Osteoblast (primary cell): ENCODE measurements at places on chromosomes 5 and 9.

GRCh38 chr9:79946712-79947111, 374.9 kb downstream of the TLE4 start:
- no peak for DNase-seq

DNA sequence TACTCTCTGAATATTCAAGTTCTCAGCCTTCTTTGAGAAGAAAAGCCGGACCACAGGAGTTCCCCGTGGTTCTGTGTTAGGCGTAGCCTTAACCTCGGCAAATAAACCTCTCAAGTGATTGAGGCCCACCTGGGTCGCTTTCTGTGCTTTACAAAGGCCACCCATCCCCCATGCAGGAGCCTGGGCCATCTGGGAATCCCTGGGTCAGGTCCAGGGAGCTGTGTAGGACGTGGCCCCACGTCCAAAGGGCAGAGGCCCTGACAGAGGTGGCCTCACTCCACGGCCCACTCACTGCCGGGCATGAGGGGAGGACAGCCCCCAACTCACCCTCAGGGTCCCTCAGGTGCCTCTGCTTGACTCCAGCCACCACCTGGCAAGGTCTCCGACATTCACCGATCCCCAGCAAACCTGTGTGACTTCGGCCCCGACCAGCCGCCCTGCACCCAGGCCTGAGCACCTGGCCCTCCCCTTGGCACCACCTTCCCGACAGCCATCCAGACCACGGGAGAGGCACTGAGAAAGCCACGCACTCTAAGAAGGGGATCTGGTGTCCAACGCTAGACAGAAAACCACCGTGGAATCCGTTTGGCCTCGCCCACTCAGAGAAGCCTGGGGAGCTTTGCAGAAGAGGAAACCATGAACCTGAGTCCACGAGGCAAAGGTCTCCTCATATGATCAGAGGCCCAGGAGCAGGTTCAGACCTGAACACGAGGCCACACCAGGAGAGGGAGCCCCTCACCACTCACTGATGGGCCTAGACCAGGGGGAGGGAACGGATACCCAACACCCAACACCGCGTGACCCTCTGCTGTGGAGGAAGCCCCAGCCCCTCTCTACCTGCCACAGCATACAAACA, 4.5 kb downstream of the SLC12A7 start:
- DNase-seq = no peak

DNA sequence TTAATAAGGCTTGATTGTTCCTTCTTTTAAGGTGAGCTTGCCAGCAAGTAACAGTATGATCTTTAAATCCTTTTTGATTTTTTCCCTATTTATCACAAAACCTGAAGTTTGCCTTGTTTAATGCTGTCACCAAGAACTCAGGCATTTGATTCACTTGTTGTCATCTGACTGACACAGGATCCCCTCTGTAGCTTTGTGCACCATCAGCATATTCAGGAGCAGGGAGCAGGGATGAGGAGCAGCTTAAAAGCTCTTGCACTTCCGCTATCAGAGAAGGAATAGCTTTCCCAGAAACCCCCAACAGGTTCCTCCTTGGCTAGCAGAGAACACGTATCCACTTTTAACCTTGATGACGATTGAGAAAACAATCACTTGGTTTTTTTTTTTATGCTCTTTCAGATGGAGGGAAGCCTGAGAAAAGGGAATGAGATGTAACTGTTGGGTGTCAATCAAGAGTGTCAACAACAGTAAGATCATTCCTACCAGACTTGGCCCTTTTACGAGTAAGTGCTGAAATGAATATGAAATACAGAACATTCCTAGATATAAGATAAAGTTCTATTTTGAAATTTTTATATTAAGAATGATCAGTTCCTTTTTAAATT, 433.1 kb upstream of the CDH18 start:
- DNase-seq = no peak

GRCh38 chr9:93589688-93590087, 13.3 kb downstream of the PHF2 start:
- DNase-seq = peak; percentile 90

GRCh38 chr5:109688630-109688969, 1.1 kb upstream of the MAN2A1 start:
- DNase-seq = no peak

- DNase-seq = no peak
Measured at GRCh38 chr5:172303572-172304335, 20.2 kb upstream of the UBTD2 start.

DNA sequence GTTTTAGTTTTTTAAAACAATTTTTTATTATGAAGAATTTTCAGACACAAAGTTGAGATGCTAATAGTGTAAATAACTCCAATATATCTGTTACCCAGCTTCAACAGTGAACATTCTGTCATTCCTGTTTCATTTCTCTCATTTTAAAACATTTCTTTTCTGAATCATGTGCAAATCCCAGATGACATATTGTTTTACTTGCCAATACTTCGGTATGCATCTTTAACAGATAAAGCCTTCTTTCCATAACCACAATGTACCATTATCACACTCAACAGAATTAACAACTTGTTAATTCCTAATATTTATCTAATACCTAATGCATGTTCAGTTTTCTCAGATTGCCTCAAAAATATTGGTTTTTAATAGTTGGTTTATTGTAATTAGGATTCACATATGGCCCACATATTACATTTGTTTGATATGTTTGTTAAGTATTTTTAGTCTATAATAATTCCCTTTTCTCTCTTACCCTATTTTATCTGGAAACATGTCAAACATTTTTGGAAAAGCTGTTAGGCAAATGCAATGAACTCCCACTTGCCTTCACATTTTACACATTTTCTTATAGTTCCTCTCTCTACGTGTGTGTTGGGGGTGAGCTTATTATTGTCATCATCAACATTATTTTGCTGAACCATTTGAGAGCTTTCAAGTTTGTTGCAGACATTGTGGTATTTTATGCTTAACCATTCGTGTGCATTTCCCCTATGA, 58.7 kb upstream of the ANKRD55 start:
- peak; percentile 83 for DNase-seq

- no peak for DNase-seq
Measured at GRCh38 chr5:87010736-87011135, 256.9 kb upstream of the RASA1 start.

- DNase-seq = no peak
Measured at GRCh38 chr5:51188001-51188591, 195.2 kb upstream of the ISL1 start.

GRCh38 chr9:34566322-34566721, 23.2 kb downstream of the CNTFR start:
- no peak for DNase-seq

- peak; percentile 42 for DNase-seq
Measured at GRCh38 chr5:89994266-89994665, 415.3 kb downstream of the CETN3 start.

DNA sequence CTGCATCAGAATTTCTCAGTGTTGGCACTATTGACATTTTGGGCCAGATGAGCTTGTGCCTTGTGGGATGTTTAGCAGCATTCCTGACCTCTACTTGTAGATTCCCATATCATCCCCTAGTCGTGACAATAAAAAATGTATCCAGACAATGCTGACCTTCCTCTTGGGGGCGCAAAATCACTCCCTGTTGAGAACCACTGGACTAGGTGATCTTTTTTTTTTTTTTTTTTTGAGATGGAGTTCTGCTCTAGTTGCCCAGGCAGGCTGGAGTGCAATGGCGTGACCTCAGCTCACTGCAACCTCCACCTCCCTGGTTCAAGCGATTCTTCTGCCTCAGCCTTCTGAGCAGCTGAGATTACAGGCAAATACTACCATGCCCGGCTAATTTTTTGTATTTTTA, 22.6 kb downstream of the STXBP1 start:
- no peak for DNase-seq

DNA sequence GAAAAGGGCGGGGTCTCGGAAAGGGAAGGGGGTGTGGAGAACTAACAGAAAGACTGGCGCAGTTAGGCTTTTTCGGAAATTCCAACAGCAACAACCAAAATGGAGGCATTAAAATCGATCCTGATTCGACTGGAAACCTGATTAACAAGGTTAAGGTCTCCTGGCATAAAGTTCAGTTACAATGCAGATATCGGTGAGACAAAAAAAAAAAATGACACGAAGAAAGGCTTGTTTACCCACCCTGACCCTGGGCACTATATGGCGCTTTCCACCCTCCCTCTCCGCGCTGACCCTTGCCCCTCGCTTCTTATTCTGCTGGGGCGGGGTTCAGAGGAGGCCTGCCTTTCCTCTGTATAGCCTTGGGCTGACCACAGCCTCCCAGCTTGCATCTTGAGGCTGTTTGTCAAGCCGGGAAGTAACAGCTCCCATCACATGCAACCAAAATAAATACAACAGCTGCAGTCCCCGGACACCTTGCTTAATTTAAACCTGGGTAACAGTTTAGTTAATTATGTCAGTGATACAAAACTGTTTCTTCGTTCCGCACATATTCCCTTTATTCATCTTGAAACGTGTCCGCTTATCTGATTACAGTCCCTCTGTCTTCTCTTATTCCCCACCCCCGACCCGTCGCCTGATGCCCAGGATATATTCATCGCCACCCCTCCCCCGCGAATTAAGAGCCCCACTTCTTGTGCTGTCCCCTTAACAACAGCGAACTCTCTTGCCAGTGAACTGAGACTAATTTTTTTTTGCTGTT, 795 bp upstream of the PJA2 start:
- peak; percentile 55 for DNase-seq

DNA sequence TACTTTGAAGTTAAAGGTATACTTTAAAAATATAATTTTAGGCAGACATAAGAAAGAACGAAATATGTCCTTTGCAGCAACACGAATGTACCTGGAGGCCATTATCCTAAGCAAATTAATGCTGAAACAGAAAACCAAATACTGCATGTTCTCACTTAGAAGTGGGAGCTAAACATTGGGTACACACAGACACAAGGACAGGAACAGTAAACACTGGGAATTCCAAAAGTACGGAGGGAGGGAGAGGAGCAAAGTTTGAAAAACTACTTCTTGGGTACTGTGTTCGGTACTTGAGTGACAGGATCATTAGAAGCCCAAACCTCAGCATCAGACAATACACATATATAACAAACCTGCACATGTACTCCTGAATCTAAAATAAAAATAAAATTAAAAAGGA, 40.9 kb downstream of the TJP2 start:
- no peak for DNase-seq

DNA sequence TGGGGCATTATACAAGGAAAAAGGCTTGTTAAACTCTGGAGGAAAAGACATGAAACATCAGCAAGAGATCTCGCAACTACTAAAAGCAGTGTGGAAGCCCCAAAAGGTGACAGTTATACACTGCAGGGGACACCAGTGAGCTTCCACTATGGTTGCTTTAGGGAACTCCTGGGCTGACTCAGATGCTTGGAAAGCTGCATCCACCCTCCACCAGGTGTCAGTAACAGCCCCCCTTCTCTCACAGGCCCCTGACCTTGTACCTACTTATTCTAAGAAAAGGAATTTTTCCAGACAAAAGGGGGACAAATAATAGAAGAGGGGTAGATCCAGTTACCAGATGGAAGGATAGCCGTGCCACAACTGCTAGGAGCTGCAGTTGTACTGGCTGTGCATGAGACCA, 154.4 kb upstream of the COX7C start:
- DNase-seq = no peak

DNA sequence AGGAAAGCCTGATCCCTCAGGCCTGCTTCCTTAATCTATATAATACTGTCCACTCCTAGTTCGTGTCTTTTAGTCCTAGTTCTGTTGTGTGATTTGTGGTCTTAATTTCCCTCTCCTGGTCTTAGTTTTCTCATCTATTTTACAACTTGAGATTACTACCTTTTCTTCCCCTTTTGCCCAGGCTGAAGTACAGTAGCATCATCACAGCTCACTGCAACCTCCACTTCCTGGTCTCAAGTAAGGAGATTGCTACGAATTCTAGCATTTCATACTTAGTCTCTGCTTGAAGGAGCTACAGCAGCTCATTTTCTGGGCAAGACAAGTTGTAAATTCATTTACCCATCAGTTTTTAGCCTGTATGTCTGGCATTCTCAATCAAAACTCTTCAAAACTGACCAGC, 5.5 kb downstream of the TRIM32 start:
- no peak for DNase-seq
